ENCODE measurements at places on chromosomes 12 and 14. TPM values are rescaled to one million over a fixed set of nuclear protein-coding genes. Genes with fewer than 3 reads are reported as not detected.

The PIWIL1 gene
- total RNA-seq: not detected

The KRT4 gene
- total RNA-seq: not detected

The CLEC7A gene
- total RNA-seq: under 0.01 TPM

The ENDOU gene
- total RNA-seq: not detected

The TAS2R42 gene
- total RNA-seq: not detected

The PTGER2 gene
- 3.3 TPM for total RNA-seq

The ZNF385A gene
- total RNA-seq: 0.88 TPM

The SPIC gene
- total RNA-seq: not detected

The ZFHX2 gene
- 0.59 TPM for total RNA-seq

The IL31 gene
- total RNA-seq: not detected

- H3K4me3 ChIP-seq: peak overlapping the region; percentile 74
- no peaks in the 10 kb centered on the region for H3K36me3 ChIP-seq
- H3K27ac ChIP-seq: peak overlapping the region; percentile 52
- H3K4me1 ChIP-seq: peaks cover 7% of the 10 kb centered on the region
- DNase-seq: no peak
Measured at GRCh38 chr12:9870286-9870866, 1.2 kb upstream of the CLEC2B start.

- no peaks in the 10 kb centered on the region for H3K27me3 ChIP-seq
- H3K4me1 ChIP-seq: peaks cover 12% of the 10 kb centered on the region
- no peaks in the 10 kb centered on the region for H3K36me3 ChIP-seq
- DNase-seq: peak; percentile 48
- H3K27ac ChIP-seq: no peak overlapping the region
Measured at GRCh38 chr12:112347581-112347982, 34.6 kb downstream of the HECTD4 start.

DNA sequence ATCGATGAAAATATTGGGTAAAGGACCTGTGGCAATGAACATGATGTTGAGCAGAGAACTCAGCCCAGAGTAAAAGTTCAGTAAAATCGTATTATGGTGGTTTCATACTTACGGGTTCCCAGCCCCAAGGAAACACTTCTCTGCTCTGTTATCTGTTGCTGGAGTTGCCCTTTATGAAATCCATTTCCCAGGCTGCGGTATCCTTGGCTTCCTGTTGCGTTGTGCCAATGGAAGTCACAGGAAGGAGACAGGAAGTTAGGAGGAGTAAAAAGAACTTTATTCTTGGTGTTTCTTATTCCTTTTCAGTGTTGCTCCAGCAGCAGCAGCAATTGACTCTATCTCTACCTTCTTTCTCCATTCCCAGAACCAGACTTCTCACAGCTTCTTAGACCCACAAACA, 965.2 kb downstream of the VRK1 start:
- H3K27ac ChIP-seq: no peak overlapping the region
- no peak for DNase-seq
- H3K4me1 ChIP-seq: no peaks in the 10 kb centered on the region
- no peaks in the 10 kb centered on the region for H3K36me3 ChIP-seq
- H3K4me3 ChIP-seq: no peak overlapping the region

- no peaks in the 10 kb centered on the region for H3K27me3 ChIP-seq
- no peaks in the 10 kb centered on the region for H3K36me3 ChIP-seq
- DNase-seq: no peak
- H3K4me1 ChIP-seq: no peaks in the 10 kb centered on the region
- no peak overlapping the region for H3K27ac ChIP-seq
- no peak overlapping the region for H3K4me3 ChIP-seq
Measured at GRCh38 chr12:17215759-17216570, 610.0 kb upstream of the LMO3 start.

DNA sequence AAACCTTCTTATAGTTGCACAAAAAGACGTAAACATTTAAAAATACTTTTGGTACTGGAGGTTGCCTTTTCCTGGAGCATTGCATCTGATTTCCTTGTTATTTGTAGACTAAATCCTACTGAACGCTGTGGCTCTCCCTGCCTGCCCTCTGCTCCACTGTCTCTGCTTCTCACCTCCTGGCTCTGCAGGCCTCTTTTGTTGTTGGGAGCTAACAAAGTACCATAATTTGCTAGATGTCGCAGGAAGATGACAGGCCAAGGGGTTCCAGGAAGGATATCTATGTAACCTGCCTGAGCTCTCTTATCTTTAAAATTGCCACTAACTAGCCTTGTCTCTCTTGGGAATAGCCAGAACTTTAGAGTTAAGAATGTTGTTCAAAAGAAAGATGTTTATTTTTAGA, 21.4 kb downstream of the SYNE2 start:
- H3K27me3 ChIP-seq: no peaks in the 10 kb centered on the region
- no peak for DNase-seq

DNA sequence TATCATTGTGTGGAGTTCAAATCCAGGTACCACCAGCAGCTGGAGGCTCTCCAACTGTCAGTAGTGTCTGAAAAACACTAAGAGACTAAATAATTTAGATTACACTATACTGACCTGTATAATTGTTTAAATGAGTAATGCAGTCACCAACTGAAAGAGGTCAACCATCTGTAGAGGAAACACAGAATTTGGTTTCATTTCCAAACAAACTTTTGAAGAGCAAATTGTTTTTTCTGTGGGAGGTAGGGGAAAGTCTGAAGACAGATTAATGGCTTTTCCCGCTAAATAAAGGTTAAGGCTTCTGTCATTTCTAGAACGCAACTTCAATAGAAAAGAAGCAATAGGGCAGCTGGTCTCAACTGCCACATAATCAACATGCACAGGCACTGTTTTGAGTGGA, 462.6 kb downstream of the PRKD1 start:
- no peaks in the 10 kb centered on the region for H3K27me3 ChIP-seq
- DNase-seq: no peak
- H3K4me3 ChIP-seq: no peak overlapping the region

DNA sequence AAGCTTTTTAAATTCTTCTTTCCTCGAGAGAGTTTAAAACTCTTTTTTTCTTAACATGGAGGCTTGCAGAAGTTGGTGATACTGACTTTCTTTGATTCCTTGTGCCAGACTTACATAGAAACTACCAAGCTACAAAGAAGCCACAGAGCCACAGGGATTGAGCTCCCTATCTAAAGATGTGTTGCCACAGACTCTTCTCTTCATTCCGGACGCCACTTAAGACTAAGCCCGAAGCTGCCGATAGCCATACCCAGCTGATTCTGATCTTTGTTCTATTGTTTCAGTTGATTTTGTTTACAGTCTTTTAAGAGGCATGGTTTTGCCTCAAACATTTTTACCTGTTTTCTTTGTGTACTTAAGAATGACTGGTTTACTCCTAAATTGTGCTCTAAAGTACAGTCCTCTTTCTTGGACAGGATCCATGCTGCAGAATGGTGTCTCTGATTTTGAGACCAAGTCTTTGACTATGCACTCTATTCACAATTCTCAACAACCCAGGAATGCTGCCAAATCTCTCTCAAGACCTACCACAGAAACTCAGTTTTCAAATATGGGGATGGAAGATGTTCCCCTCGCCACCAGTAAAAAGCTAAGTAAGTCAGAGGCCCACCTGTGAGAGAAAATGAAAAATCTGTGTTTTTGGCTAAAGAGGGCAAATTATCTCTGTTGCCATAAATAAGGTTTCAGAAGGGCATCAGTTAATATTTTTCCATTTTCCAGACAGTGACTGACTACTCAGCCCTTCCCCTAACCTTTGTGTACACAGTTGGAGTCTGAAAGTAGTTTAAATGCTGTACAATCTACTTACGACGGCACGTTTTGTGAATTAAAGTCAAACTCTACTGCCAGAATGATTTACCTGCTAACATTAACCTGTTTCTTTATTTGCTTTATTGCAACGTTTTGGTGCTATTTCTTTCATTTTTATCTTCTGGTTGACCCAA, 42.1 kb upstream of the KCNH3 start:
- no peak for DNase-seq
- H3K4me1 ChIP-seq: no peaks in the 10 kb centered on the region
- no peak overlapping the region for H3K27ac ChIP-seq
- H3K27me3 ChIP-seq: no peaks in the 10 kb centered on the region
- peaks cover 18% of the 10 kb centered on the region for H3K36me3 ChIP-seq

DNA sequence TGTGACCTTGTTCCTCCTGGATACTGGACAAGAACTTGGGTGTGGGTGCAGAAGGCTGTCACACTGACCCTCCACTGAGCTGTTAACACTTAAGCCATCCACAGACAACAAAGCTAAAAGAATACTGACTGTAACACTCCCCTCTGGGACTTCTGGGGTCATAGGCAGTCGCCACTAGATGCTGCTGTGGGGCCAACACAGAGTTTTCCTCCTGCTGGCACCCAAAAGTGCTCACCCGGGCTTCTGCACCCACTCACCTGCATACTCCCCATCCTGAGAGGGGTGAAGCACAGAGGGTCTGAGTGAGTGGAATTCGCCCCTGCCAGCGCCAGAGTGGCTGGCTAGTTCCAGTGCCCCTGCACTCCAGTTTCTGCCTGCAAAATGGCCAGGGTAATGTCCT, 422.4 kb upstream of the LMO3 start:
- no peak overlapping the region for H3K27ac ChIP-seq
- no peak for DNase-seq
- no peaks in the 10 kb centered on the region for H3K36me3 ChIP-seq
- no peaks in the 10 kb centered on the region for H3K27me3 ChIP-seq
- no peaks in the 10 kb centered on the region for H3K4me1 ChIP-seq

- no peaks in the 10 kb centered on the region for H3K4me1 ChIP-seq
- H3K27me3 ChIP-seq: no peaks in the 10 kb centered on the region
- peaks cover 5% of the 10 kb centered on the region for H3K36me3 ChIP-seq
- no peak for DNase-seq
Measured at GRCh38 chr12:31309279-31309678, 16.7 kb downstream of the SINHCAF start.

DNA sequence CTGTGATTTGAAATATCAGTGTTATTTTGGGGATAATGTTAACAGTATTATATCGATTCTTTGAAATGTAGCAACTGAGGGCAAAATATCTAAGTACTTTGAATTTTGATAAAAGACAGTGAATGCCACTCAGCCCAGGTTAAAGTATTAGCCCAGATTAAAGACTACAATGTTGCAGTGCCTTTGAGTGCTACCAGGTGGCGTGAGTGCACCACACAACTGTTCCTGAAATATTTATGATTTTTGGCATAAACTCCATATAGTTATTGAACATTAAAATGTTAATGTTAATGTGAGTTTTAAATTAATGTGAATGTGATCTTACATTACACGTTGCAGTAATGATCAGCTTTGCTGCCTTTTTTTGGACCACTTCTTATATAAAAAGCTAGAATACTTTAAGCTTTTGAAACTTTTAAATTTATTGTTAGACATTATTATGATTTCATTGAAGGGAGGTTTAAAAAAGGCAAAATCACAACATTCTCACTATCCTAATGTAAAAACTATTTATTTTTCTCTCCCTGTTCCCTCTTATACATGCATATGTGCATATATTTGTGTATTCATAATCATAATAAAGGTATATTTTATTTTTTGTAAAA, 22.5 kb downstream of the MRPS35 start:
- no peaks in the 10 kb centered on the region for H3K27me3 ChIP-seq
- DNase-seq: no peak
- no peak overlapping the region for H3K4me3 ChIP-seq

DNA sequence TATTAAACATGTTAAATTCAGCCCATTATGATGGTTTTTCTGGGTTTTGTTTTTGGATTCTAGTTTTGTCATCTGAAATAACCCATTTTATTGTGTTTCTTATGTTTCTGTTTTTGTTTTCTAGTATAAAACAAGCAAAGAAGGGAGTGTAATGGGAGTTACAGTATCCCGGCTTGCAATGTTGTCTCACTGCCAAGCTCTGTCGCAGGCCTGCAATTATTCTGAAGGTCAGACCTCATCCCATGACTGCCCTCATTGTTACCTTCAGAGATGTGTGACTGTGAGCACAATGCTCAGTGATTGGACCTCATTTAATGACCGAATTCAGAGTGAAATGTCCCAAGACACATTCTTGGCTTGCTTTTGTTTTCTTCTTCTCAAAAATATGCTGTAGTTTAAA, 73.0 kb upstream of the ATF1 start:
- H3K4me3 ChIP-seq: no peak overlapping the region
- H3K4me1 ChIP-seq: no peaks in the 10 kb centered on the region
- no peak for DNase-seq
- no peaks in the 10 kb centered on the region for H3K27me3 ChIP-seq
- H3K36me3 ChIP-seq: peaks cover 30% of the 10 kb centered on the region

DNA sequence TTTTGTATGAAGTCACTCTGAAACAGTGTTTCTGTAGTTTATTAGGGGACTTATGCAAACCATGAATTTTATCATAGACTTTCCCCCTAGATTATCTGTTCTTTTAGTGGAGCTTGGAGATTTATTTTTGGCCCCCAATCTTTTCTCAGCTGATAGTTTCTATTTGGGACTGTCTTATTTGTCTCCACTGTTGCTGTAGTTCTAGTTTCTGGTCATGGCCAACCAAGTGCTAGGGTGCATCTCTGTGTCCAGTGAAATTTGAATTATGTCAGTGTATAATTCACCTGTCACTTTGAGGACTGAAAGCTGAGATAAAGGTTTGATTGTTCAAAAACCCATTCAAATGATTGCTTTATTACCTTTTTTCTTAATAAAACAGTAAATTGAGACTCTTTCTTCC, 61.3 kb downstream of the KTN1 start:
- peaks cover 41% of the 10 kb centered on the region for H3K36me3 ChIP-seq
- no peak overlapping the region for H3K4me3 ChIP-seq
- H3K27ac ChIP-seq: no peak overlapping the region

- no peaks in the 10 kb centered on the region for H3K36me3 ChIP-seq
- H3K4me1 ChIP-seq: no peaks in the 10 kb centered on the region
- DNase-seq: no peak
Measured at GRCh38 chr12:112823582-112824149, 32.1 kb downstream of the RPH3A start.

DNA sequence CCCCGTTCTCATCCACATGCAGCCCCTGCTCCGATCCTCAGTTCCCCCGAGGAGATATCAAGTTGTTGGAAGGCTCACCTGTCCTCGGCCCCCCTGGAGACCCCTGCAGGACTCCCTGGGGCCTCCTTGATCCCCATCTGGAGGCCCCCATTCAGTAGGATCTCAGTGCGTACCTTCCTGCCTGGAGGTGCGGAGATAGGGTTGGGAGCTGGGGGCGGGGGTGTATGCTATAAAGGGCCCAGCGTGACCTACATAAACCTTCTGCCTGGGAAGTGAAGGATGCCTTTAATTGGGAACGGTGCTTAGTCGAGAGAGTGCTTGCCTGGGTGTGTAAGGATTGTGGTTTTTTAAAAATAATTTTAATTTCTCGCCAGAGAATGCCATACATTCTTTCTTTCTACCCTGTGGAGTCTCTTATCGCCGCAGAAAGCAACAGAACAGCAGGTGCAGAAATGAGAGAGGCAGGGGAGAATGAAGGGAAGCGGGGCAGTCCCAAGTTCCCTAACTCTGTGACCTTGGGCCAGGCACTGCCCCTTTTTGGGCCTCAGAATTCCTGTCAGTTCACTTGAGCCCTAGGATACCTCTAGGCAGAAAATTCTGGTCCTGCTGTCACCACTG, 153.7 kb downstream of the TSPAN9 start:
- no peak for DNase-seq
- no peak overlapping the region for H3K4me3 ChIP-seq
- H3K27me3 ChIP-seq: peaks cover 13% of the 10 kb centered on the region
- H3K36me3 ChIP-seq: no peaks in the 10 kb centered on the region
- H3K4me1 ChIP-seq: peaks cover 3% of the 10 kb centered on the region
- no peak overlapping the region for H3K27ac ChIP-seq
